Kasumi-1 (cell line): ENCODE measurements at places on chromosomes 13 and 19.
A peak's percentile ranks its signal among the peaks of the same experiment; 100 is the strongest.

DNA sequence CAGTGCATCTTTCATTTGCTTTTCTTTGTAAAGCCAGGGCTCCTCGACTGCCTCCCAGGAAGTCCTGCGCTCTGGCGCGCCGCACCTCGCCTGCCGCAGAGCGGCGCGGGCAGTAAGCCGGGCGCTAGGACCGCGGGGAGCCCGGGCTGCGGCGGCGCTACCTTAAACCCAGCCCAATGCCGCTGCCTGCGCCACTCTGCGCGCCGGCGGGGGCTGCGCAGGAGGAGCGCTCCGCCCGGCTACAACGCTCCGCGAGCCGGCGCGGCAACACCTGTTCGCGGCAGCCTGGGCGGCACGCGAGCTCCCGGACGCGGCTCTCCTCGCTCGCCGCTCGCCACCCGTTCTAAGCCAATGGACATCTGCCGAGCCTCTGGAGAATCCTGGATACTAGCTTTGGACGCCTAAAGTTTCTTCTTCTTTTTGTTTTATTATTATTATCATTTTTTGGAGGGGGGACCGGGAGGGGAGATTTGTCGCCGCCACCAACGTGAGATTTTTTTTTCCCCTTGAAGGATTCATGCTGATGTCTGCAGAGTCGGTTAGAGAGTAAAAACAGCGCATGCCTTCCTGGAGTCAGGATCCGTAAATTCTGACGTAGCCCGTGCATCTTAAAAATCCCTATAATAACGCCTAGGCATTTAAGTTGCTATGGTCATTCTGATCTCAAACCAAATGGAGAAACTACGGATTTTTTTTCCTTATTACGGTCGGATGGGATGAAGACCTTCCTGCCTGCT is at the start of gene FGF9:
Gene FGF9 (plus strand): TSS at position 191 of the 737 bp plus-strand sequence. CDS start 840 bp downstream, outside the sequence.
- DNase-seq, result peak; percentile 5

DNA sequence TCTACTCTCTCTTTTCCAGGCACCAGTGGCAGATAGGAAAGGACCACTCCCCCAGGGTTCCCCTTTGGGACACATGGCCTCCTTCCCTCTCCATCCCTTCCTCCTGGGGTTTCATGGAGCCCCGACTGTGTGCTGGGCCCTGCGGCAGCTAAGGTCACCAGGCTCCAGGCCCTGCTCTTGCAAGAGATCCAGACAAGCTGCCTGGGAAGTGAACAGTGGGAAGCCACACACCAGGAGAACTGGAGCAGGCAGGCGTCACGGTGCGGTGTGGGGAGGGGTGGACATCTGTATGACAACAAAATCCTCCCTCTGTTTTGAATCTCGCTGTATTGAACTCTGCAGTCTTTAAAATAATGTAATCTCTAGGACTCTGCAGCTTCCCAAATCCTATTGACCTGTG is 330.1 kb downstream of the UQCRFS1 start:
- DNase-seq, result no peak

GRCh38 chr13:48660361-48661076 is 6.8 kb downstream of the CYSLTR2 start:
- peak; percentile 84 for DNase-seq

DNA sequence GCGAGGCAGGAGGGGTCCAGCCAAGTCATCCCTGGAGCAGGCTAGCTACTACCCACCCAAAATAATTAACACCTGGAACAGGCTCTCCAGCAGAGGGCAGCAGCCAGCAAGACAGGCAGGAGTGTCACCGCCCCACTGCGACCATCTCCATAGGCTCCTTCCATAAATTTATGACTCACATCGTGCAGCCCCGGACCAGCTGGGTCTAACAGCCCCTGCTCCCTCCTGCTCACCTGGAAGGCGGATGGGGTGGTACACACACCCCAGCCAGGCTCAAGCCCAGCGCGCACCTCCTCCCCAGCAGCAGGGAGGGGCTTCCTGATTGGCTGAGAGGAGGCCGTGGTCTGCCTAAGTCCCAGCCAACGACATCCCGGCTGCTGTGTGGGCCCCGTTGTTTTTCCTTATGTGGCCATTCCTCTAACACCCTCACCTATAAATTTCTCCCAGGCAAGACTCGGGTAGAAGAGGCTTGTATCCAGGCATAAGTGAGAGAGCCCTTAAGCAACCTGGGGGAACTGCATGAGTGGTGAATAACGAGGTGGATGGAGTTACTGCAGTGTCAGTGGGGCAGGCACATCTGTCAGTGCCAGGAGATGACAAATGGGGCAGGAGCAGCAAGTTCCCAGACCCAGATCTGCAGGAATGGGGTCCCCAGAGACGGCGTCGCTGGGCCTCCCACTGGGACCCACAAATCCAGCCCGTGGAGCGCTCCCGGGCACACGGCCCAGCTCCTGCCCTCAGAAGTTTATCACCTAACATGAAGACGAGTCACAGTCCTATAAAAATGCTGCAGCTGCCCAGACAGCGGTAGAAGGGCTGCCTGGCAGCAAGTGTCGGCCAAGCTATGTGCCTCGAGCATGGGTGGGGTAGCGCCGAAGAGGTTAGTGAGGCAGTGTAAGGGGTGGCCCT is 43.1 kb downstream of the CEBPG start:
- DNase-seq, result peak; percentile 70

- DNase-seq, result no peak
These were observed 1690.0 kb downstream of the PCDH9 start for GRCh38 chr13:65540175-65540574.

DNA sequence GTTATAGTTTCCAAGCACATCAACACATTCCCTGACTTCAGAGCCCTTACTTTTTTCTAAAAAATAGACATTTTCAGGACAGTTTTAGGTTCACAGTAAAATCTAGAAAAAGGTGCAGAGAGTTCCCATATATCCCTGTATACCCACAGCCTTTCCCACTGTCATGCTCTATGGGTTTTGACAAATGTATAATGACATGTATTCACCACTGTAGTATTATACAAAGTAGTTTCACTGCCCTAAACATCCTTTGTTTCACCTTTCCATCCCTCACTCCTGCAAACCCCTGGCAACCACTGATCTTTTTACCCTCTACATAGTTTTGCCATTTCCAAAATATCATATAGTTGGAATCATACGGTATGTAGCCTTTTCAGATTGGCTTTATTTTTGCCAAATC is 15.6 kb downstream of the NAA16 start:
- DNase-seq, result no peak

DNA sequence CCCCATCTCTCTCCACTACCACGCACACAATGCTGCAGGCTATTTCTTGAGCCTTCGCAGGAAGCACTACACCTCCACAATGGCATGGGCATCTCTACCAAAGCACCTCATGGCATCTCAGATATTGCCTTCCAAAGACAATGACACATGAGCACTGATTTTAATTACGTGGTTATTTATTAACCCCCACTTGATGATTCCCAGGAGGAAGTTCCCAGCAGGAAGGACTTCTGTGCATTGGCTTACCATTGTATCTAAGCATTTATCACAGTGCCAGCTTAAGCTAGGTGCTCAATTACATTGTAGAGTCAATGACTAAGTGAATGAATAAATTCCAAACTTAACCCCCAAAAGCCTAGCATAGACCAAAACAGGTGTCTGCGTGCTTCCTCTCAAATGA is 101.4 kb downstream of the ABCC4 start:
- DNase-seq, result no peak

- DNase-seq, result no peak
These were observed 15.0 kb downstream of the KATNAL1 start for GRCh38 chr13:30292325-30292724.

GRCh38 chr13:60454425-60454824 is 57.4 kb downstream of the TDRD3 start:
- DNase-seq, result no peak

GRCh38 chr19:45049073-45049736 is 10.4 kb downstream of the CLASRP start:
- no peak for DNase-seq

GRCh38 chr13:57346786-57347185 is 179.8 kb downstream of the PRR20E start:
- no peak for DNase-seq

DNA sequence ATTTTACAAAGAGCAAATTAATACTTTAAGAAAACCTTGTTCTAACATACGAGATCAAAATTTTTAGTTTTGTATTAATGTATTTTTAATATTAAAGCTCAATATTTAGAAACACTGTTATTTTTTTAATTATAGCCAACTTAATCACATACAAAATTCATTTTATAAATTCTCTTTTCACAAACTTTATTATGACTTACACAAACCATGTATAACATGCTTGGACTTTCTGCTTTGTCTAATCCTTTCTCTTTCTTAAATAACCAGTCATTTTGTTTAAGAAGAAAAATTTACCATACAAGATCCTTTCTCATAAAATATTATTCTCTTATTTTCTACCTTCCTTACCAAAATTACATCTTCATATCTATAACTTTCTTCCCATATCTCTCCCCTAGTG is 62.2 kb downstream of the CYSLTR2 start:
- DNase-seq, result peak; percentile 26

GRCh38 chr13:98853771-98854221 is 101.3 kb upstream of the SLC15A1 start:
- DNase-seq, result no peak

GRCh38 chr13:42874221-42874620 is 92.8 kb downstream of the FAM216B start:
- no peak for DNase-seq

DNA sequence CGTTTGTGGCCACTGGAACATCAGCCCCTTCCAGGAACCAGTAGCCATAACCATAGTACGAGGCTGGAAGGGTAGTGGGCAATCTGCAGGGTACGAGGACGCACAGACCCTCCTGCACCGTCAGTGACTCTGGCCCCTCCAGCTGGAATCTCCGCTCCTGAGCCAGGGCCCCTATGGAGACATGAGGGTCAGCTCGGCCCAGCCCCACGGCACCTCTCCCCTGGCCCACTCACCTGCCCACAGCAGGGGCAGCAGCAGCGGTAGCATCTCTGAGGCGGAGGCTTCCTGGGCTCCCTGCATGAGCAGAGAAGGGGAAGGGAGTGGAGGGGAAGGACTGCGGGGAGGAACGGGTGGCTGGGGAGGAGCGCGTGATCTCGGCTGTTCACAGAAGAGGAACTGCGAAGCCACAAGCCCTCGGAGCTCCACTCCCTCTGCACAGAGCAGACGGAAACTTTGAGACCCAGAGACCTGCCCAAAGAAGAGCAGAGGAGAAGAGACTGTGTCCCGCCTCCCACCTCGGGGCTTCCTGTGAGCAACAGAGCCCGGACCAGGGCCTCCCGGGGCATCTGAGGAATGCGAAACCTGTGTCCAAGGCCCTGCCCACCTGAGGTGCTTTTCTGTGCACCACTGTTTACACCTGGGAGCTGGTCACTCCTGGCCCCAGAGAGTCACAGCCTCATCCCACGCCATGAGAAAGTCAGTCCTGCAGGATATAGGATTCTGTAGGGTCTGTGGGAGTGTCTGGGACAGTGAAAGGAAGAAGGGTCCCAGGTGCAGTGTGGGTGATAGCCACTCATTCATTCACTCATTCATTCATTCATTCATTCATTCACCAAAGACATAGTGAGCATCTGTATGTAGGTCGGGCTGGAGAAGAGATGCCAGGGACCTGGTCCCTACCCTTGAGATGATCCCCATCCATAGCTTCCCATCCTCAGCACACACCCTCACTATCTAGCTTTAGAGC is at the start of gene SIGLEC6:
Gene SIGLEC6 (minus strand): TSS at position 322 of the 967 bp plus-strand sequence. CDS start 22 bp downstream, at position 300.
- peak; percentile 99 for DNase-seq

- DNase-seq, result peak; percentile 98
These were observed at the start of gene ZC3H4 for GRCh38 chr19:47112997-47113849. ZC3H4 (minus strand) TSS chr19:47113776; CDS start chr19:47112584, 1,192 bp downstream.

DNA sequence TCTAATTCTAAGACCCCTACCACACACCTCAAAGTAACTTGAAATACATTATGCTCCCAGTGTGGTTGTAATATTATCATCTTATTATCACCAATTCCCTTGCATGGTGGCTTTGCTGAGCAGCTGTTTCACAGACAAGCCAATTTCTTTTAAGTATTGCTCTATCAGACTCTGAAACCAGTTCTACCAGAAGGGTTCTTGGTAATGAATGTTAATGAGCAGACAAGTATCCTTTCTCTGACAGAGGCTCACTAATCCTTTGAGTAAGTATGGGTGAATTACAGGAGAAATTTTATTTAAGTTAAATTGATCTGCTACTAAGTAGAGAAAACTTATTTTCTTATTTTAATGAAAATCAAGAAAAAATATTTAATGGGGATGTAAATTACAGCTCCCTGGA is 326.0 kb downstream of the GPC6 start:
- no peak for DNase-seq

GRCh38 chr13:99043831-99044231 is 66.0 kb upstream of the DOCK9 start:
- DNase-seq, result no peak

DNA sequence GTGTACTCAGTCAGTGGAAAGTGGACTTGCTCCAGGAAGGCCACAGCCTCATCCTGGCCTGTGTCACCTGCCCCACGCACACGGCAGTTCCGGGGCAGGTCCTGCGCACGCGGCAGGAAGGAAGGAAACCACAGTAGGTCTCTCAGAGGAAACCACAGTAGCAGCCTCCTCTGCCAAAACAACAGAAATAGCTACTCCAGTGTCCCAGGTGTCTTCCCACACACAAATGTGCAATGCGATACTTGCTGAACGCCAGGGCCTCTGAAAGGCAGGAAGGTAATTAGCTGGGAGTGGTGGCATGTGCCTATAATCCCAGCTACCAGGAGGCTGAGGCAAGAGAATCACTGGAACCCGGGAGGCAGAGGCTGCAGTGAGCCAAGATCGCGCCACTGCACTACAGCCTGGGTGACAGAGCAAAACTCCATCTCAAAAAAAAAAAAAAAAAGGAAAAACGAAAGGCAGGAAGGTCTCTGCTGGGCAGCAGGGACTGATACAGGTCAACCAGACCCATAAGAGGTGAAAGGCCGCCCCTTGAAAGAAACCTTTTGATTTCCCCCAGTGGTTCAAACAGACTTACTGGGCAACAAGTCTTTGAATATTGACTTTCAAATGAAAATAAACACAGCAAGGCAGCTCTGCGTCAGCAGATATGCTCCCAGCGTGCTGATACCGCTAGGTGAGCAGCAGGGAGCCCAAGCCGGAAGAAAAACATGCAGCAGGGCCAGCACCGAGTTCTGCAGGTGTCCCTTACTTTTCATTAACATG is 49.5 kb downstream of the CRYL1 start:
- DNase-seq, result peak; percentile 29

- no peak for DNase-seq
These were observed 54.7 kb downstream of the NFIC start for GRCh38 chr19:3420909-3421619.

- peak; percentile 49 for DNase-seq
These were observed at the start of gene EPS8L1 for GRCh38 chr19:55075371-55075998. EPS8L1 (plus strand) TSS chr19:55075869; CDS start chr19:55076445, 576 bp downstream.

GRCh38 chr13:37618554-37618953 is 20.0 kb upstream of the POSTN start:
- DNase-seq, result no peak

GRCh38 chr13:110855363-110855762 is 59.5 kb downstream of the ANKRD10 start:
- DNase-seq, result no peak

- no peak for DNase-seq
These were observed 90.3 kb upstream of the SOX1 start for GRCh38 chr13:111976474-111977178.
